ENCODE measurements at places on chromosomes 6 and 20.

GRCh38 chr6:24154121-24154520 is 28.1 kb downstream of the NRSN1 start:
- no peak for DNase-seq

- no peak for DNase-seq
These were observed at the start of gene AKAP12 for GRCh38 chr6:151239603-151240035. AKAP12 (plus strand) TSS chr6:151239967; CDS start chr6:151240563, 596 bp downstream.

GRCh38 chr6:40788661-40789655 is 201.8 kb upstream of the LRFN2 start:
- no peak for DNase-seq

DNA sequence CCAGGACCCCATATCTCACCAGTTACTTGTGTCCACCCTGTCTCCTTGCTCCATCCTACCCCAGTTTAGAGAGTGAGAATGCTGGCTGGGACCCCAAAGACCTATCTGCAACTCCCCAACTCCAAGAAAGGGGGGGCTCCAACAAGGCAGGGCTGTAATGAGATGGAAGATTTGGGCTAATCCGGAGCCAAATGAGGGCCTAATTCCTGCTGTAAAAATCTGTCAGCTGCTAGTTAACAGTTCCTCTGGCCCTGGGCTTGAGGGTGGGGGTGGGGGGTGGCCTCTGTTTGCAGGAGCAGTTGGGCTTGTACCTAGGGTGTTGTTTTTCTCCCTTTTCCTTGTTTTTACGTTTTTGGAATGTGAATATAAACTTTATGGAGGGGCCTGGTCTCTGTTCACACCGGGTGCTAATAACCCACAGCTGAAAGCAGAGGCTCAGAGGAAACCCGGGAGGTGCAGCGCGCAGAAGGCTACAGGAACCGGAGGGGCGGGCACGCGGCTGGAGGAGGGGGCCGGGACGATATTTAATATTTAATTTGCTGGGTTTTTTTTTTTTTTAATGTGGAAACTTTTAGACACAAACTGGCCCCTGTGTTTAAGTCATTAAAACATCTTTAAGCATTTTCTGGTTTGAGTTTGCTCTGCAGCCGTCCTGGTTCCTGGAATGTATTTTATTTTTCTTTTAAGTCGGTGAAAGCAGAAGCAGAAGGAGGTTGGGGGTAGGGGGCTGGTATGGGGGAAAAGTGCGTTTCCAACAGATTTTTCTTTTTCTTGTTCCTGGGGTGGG is 70.7 kb downstream of the NCR2 start:
- no peak for DNase-seq

DNA sequence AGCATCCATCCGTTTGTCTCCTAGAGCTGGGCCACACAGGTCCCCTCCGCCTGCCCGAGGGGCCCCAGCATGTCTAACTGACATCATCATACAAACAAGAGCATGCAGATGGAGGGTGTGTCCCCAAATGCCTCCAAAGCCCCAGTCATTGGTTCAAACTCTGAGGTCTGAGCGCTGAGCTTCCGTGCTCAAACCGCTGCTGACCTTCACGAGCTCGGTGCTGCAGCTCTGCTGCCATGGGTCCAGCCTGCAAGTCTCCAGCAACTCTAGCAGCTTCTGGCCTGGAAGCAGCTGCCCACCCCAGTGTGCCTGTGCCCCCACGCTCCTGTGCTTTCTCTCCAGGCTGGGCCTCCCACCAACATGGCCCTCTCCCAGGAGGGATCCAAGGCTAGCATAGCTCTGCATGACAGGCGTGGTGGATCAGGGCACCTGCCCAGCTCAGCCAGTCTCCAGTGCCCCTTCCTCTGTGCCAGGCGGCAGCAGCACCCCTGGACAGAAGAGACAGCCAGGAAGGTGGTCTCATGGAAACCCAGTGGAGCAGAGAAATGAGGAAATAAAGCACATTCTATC is 131.6 kb upstream of the PMEPA1 start:
- no peak for DNase-seq

DNA sequence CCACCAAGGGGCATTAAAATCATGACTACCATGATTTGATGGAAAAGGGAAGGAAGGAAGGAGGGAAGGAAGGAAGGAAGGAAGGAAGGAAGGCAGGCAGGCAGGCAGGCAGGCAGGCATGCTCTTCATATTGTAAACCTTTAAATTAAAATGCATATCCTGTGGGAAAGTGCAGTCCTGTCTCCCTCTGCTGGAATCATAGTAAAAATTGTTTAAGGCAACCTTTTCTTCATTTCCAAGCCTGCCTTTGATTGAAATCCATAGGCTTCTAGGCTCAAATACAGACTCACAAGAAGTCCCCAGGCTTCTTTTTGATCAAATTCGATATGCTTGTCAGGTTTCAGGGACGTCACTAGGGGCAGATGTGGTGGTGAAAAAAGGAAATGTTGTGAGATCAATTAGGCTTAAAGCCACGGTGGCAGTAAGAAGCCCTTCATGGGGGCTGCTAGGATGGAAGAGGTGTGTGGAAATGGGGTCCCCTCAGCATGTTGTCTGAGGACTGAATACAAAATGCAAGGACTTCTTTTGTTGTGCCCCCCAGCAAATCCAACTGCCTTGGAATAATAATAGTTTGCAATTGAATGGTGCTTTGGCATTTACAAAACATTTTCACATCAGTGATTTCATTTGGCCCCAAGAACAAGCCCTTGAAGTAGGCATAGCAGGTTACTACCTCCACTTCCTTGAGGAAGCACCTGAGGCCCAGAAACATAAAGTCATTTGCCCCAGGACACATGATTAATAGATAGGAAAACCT is 25.6 kb upstream of the GABRR1 start:
- DNase-seq: no peak

DNA sequence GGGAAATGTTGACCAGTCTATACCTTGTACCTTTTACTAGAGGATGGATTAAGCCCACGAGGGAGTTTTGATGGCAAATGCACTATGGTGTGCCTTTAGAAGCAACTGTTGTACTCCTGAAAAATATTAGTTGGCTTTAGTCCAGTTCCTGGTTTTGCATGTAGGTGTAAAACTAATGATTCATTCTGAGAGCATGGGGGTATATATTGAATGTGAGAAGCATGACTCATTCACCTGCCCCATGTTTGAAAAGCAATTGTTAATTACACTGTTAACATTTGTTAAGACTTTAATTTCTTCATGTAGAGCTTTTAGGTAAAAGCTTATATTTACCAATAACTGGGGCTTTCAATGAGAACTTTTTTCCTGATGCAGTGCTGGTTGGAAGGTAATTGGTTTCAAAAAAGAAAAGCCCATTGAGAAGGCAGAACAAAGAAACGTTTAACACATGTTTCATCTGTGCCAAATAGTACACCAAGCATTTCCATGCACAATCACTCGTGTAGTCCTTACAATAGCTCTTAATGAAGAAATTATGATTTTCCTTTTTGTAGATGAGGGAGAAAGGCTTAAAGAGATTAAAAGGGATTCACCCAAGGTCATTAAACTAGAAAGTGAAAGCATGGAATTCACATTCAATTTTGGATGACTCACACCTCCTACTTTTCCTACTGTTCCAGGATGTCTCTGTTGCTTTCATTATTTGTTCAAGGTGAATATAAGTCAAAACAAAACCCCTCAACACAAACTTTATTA is 134.1 kb downstream of the CCDC170 start:
- DNase-seq: no peak

Measured in stimulated activated CD8-positive, alpha-beta memory T cell treated with anti-CD3 and anti-CD28 coated beads, Interleukin-12 subunit alpha, Interleukin-12 subunit beta, amount 100 ng/mL, for 4 hours (primary cell).